ENCODE measurements at places on chromosomes 6 and 20. TPM values are rescaled to one million over a fixed set of nuclear protein-coding genes. Genes with fewer than 3 reads are reported as not detected.

- DNase-seq: no peak
Observed at GRCh38 chr6:127637830-127638409, 60.9 kb downstream of the C6orf58 start.

CST7 gene
- total RNA-seq: 44.7 TPM

GRCh38 chr20:24729896-24730605 is 219.0 kb upstream of the CST7 start:
- DNase-seq: no peak

SDC4 gene
- 25.5 TPM for total RNA-seq

GRCh38 chr6:2497922-2498623 is 252.6 kb downstream of the MYLK4 start:
- no peak for DNase-seq

- DNase-seq: no peak
Observed at GRCh38 chr6:138098306-138098705, 8.9 kb downstream of the PERP start.

AGER gene
- total RNA-seq: 11.5 TPM

DNA sequence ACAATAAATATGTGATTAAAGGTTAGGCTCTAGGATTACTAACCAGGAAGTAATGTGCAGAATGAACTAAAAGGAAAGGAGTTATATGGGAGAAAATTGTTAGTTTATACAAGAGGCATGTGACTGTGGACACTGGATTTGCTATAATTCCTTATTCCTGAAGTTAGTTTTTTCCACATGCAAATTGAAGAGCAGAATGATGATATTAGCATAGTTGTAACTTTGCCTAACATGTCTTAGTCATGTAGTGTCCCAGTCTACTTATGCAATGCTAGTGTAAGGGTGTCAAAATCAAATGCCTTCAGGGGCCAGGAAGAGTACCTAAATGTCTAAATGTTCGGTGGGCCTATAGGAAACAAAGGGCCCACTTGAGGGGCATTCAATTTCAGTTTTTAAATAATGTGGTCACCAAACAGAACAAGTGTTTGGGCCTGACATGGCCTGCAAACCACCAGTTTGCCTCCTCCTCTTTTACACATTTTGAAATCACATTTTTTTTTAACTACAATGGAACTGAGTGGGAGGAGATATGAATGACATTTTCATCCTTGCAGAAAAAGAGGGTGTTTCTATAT is 28.0 kb upstream of the CEP85L start:
- DNase-seq: no peak

- DNase-seq: peak; percentile 65
Observed at GRCh38 chr6:26197933-26198721, 110.9 kb downstream of the HFE start.

GRCh38 chr20:41833739-41834138 is 215.6 kb upstream of the CHD6 start:
- DNase-seq: no peak

DNA sequence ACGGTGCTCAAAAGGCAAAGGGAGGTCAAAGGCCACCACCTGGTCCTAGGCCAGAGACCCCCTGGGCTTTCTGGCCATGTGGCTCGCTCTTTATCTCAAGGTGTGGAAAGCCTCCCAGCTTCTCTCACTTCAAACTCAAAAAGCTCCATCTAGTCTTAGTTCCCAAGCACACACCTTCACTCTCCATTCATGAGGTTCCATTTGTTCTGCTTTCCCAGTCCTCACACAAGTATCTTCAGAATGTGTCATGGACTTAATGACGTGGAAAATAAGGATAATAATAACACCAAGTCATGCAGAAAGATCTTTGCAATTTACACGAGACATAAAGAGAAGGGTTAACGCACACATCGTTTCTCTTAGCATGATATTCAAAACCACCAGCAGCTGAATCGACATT is 219.3 kb downstream of the GMDS start:
- DNase-seq: no peak

CCDC167 gene
- total RNA-seq: 51.0 TPM

KCNQ5 gene
- 15.8 TPM for total RNA-seq

GRCh38 chr6:156602066-156602385 is 175.2 kb upstream of the ARID1B start:
- DNase-seq: no peak

VIP gene
- not detected for total RNA-seq
